Heart right ventricle (tissue), 16 donors: ENCODE measurements at places on chromosomes 16 and 17. TPM values are rescaled to one million over a fixed set of nuclear protein-coding genes. Genes with fewer than 3 reads are reported as not detected.

Gene LRRC36
- total RNA-seq: 0.26 TPM

Gene MYL4
- 33.9 TPM for total RNA-seq

Gene MRPS34
- 62.7 TPM for total RNA-seq

Gene SLC16A11
- total RNA-seq: 0.45 TPM

Gene GLP2R
- 0.19 TPM for total RNA-seq

Gene TP53TG3B
- not detected for total RNA-seq

Gene ZNF423
- total RNA-seq: 6.2 TPM

Gene RASL10B
- total RNA-seq: 11.0 TPM
